ENCODE measurements at places on chromosomes 3 and 15.

- no peak for DNase-seq
These were observed at the start of gene TRAT1 for GRCh38 chr3:108822123-108822897. Gene TRAT1, plus strand, starts transcription at chr3:108822786. Its CDS starts 142 bp downstream, at chr3:108822928.

DNA sequence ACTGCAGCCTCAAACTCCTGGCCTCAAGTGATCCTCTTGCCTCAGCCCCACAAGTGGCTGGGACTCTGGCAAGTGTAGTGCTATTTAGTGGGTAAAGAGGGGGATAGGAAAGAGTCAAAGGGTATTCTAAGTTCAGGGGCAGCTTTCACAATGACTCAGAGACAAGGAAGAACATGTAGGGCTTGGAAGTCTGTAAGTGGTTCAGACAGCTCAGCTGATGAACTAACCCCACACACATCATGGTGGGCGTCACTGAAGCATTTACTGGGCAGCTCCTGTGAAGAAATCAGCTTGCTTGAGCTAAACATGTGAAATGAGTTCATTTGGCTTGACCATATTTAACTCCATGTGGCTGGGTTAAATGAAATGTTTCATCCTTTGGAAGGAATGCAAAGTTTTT, 34.6 kb upstream of the THSD4 start:
- peak; percentile 26 for DNase-seq

DNA sequence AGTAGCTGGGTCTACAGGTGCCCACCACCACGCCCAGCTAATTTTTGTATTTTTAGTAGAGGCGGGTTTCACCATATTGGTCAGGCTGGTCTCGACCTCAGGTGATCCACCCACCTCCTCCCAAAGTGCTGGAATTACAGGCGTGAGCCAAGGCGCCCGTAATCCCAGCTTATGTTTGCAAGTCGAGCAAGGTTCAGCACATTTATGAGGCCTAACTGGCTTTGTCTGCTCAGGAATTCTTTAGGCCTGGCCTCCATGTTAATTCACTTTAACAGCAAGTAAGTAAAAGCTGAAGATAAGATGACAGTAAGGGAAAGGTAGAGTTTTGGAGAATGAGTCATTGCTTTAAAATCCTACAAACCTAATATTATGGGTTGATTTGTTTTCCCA, 24.6 kb downstream of the SIDT1 start:
- DNase-seq, result no peak

- peak; percentile 56 for DNase-seq
These were observed 73.8 kb upstream of the ZBED2 start for GRCh38 chr3:111668888-111669488.

DNA sequence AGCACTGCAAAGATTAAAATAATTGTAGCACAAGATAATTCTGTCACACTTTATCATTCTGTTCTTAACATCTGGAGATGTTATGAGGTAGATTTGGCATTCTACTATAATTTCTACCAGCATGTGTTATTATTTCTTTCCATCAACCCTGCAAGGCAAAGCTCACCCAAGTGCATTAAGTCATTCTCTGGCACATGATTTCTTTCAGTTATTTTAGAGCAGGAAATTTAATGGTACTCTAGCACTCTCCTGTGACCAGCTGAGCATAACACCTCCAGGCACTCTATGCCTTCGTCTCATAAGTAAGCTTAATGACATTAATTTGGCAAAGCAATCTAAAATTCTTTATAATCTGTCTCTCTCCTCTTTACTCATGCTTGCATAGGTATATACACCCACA, 300.2 kb upstream of the GPR149 start:
- no peak for DNase-seq

- peak; percentile 69 for DNase-seq
These were observed 96.6 kb downstream of the SLC9A9 start for GRCh38 chr3:143751643-143752178.

GRCh38 chr3:147411238-147411814, 2.2 kb downstream of the ZIC1 start:
- DNase-seq, result no peak

- no peak for DNase-seq
These were observed 84.3 kb upstream of the ABI3BP start for GRCh38 chr3:101077361-101078011.

- no peak for DNase-seq
These were observed 65.8 kb upstream of the MAGI1 start for GRCh38 chr3:66104535-66104934.

DNA sequence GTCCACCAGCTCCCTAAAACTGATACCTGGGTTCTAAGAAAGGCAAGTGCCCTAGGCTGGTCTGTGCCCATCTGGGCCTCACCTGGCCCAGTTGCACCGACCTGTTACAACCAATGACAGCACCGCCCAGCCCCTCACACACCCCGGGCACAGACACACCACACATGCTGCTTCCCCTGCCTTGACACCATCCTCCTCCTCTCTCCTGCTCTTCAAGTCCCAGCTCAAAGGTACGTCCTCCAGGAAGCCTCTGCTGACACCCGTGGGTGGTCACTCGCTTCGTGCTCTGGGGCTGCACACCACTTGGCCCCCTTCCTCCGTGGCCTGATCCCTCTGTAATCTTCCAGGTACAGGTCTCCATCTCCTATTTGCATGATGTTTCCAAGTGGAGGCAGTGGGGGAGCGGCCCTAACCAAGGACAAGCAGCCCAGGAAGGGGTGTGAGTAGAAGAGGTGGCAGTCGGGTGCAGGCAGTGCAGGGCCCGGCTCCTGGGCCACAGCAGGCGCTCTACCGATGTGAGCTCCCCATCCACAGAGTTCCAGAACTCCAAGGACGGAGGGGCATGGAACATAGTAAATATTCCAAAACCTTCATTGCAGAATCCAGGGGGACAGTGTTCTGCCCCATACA, 144.6 kb downstream of the NUP210 start:
- no peak for DNase-seq

DNA sequence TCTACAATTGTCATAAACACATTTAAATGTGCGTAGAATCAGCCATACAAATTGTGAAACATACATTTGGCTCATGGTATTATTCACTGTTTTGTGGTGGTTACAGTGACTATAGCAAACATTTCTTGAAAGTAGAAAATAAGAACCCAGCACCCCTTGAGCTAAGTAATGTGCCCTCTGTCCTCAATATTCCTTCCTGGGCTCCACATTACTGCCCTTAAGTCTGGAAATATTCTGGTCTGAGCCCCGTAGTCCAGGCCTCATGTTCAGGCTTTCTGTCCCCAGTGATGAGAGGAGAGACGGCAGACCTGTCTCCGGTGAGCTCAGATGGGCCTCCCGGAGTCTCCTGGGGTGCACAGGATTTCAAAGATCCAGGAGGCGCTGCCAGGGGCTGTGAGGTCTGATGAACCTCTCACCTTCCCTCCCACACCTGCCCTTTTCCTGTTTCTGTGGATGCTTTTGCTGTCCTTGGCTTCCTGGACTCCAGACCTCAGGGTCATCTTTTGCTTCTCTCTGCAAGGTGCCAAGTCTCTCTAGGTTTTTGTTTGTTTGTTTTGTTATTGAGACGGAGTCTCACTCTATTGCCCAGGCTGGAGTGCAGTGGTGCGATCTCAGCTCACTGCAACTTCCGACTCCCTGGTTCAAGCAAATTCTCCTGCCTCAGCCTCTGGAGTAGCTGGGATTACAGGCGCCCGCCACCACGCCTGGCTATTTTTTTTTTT, 8.8 kb upstream of the MUC20 start:
- DNase-seq, result no peak

DNA sequence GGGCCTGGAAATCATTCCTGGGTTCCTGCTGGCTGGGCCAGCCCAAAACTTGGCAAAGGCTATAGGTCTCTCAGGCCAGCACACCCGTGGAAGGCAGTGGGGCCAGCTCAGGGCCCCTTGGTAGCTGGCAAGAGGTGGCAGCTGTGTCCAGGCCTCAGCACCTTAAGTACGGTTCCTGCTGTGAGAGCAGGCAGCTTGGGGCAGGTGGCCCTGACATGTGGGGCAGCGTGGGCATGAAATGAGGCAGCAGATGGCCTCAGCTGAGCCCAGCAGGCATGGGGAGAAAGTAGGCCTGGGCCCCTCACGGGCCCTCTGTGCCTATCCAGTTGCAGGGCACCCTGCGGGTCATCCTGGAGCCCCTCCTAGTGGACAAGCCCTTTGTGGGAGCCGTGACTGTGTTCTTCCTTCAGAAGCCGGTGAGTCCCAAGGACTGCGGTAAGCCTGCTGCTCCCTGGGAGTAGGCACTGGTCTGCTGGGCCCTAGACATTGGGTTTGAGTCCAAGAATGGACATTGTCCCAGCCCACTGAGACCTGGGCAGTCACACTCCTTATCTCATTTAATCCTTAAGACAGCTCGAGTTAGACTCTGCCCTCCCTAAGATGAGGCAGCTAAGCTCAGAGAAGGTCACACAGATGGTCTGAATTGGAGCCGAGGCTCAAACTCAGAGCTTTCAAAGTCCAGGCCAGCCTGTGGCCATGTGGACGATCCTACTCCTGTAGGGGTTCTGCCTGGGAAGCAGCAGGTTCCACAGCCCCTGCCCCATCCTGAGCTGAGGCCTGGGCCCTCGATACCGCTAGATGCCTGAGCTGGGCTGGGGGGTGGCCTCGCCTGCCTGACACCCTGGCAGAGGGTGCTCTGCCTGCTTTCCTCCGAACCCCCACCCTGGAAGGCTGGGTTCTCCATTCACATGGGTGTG, 25.5 kb downstream of the ESYT3 start:
- DNase-seq, result no peak

- no peak for DNase-seq
These were observed 10.0 kb upstream of the INO80 start for GRCh38 chr15:41125931-41126642.

- no peak for DNase-seq
These were observed 16.6 kb downstream of the TMEM158 start for GRCh38 chr3:45209526-45209925.

DNA sequence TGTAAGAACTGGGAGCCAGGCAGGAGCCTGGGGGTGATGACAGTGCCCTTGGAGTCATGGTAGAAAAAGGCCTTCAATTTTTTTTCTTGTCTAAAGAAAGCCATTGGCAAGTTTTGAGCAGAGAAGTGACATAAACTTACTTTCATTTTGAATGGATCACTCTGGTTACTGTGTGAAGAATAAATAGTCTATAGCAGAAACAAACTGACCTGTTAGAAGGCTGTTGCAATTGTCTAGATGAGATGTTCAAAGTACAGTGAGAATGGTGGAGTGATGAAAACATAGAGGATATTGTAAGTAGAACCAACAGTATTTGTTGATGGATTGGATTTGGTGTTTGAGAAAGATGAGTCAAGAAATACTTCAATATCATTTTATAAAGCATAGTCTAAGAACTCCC, 439.9 kb downstream of the TBL1XR1 start:
- no peak for DNase-seq

DNA sequence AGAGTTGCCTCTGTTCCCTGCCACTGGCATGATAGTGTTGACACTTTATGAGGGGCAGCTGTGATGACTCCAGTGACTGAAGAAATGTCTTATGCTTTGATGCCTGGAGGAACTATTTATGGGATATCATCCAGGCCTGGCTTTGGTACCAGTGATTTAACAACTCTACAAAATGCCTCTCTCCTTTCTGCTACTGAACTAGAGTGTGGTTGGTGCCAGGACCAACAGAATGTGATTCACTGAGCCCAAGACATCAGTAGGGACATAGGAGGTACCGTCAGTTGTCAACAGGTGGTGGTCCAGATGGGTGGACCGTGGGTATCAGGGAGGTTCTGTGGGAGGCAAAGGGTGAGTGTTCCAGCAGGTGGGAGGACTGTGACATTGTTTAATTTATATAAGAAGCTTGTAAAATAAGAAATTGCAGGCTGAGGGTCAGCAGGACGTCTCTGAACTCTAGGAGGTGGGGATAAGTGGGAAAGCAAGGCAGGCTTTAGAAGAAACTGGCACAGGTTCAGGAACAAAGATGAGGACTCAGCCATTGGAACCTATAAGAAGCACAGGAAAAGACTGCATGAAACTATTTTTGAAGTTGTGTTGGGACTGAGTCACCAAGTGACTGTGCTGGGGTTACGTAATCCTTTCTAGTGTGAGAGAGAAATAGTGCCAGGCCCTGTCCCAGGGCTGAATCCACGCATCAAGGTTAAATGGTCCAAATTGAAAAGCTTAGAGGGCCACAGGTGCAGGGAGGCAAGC, 28.5 kb upstream of the SLC7A14 start:
- DNase-seq, result peak; percentile 65

GRCh38 chr3:119236756-119237155, 3.9 kb downstream of the B4GALT4 start:
- DNase-seq, result peak; percentile 37

- DNase-seq, result no peak
These were observed 445 bp downstream of the EFCAB12 start for GRCh38 chr3:129428007-129428375.

- DNase-seq, result no peak
These were observed 152.9 kb upstream of the GOLIM4 start for GRCh38 chr3:168248383-168249204.

GRCh38 chr3:168071591-168072322, 24.0 kb downstream of the GOLIM4 start:
- no peak for DNase-seq

GRCh38 chr3:61690016-61690415, 128.6 kb downstream of the PTPRG start:
- DNase-seq, result no peak

GRCh38 chr15:37764733-37765191, 169.7 kb upstream of the TMCO5A start:
- DNase-seq, result peak; percentile 69

DNA sequence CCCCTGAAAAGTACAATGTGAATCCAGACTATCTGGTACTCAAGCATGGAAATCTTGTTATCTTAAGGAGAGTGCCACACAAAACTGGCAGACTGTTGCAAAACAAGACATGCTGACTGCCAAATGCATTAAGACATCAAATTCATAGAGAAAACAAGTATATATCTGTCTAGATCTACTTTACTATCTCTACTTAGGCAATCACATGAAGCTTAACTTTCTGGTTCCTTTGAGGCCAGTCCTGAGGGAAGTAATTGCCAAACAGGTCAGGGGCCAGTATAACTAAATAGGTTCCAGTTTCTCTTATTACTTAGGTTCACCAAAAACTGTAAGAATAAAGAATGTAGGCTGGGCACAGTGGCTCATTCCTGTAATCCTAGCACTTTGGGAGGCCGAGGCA, 15.9 kb upstream of the SLC4A7 start:
- DNase-seq, result peak; percentile 47

GRCh38 chr15:44308415-44308814, 19.9 kb downstream of the GOLM2 start:
- peak; percentile 83 for DNase-seq

- no peak for DNase-seq
These were observed 251.5 kb downstream of the PLCL2 start for GRCh38 chr3:17136136-17136721.

- peak; percentile 61 for DNase-seq
These were observed 7.8 kb upstream of the CAMP start for GRCh38 chr3:48215466-48215865.

DNA sequence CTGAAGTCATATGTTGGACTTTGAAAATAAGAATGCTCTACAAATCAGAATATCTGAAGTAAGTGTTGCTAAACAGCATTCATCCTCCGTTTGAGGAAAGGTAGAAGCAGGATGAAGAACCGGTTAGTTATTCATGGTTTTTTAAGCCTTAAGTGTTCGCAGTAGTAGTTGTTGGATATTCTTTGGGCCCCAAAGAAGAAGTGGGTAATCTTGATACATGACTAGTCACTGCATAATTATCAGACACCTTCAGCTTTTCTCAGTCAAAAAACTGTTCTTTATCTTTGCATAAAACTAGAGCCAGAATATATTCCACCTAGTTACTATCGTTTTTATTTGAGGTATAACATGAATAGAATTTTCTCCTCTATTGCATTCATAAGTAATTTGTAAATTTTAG, 13.8 kb downstream of the RAB5A start:
- DNase-seq, result no peak

GRCh38 chr3:185328324-185329004, 34.5 kb upstream of the MAP3K13 start:
- DNase-seq, result no peak

GRCh38 chr3:23829242-23829934, 23.6 kb downstream of the UBE2E1 start:
- DNase-seq, result peak; percentile 85

Measured in MV-4-11 (cell line).